GM23248 (cell line): ENCODE measurements at places on chromosomes 1 and 21. TPM values are rescaled to one million over a fixed set of nuclear protein-coding genes. Genes with fewer than 3 reads are reported as not detected.

Gene FAM151A
- 0.09 TPM in 1 of 2 replicates, not detected in the other for polyA plus RNA-seq

Gene LENEP
- polyA plus RNA-seq, result not detected in 2 replicates

Gene ODR4
- 19.4 and 23.0 TPM in 2 replicates for polyA plus RNA-seq

Gene CCDC17
- 0.25 TPM in 1 of 2 replicates, not detected in the other for polyA plus RNA-seq

Gene FBLIM1
- 63.3 and 67.3 TPM in 2 replicates for polyA plus RNA-seq

Gene BOLA1
- 18.6 and 20.1 TPM in 2 replicates for polyA plus RNA-seq

Gene AMY1C
- not detected in 2 replicates for polyA plus RNA-seq

Gene STIL
- polyA plus RNA-seq, result 5.6 and 7.2 TPM in 2 replicates

Gene CYP4Z1
- not detected in 2 replicates for polyA plus RNA-seq

Gene OR6K3
- polyA plus RNA-seq, result not detected in 2 replicates

Gene CTSE
- polyA plus RNA-seq, result not detected in 2 replicates

Gene KRTAP13-2
- polyA plus RNA-seq, result not detected in 2 replicates

Gene PLA2G2A
- 0.35 TPM in 1 of 2 replicates, not detected in the other for polyA plus RNA-seq

Gene GBP4
- polyA plus RNA-seq, result 0.03 TPM in 1 of 2 replicates, not detected in the other

Gene PLA2G2C
- not detected in 2 replicates for polyA plus RNA-seq

Gene GBP6
- polyA plus RNA-seq, result not detected in 2 replicates

Gene PAFAH2
- polyA plus RNA-seq, result 9.5 and 10.0 TPM in 2 replicates

Gene OR2T35
- polyA plus RNA-seq, result not detected in 2 replicates

Gene CLCA1
- polyA plus RNA-seq, result not detected in 2 replicates

Gene NBPF4
- not detected in 2 replicates for polyA plus RNA-seq

Gene CR1L
- not detected in 2 replicates for polyA plus RNA-seq

Gene GBP2
- polyA plus RNA-seq, result 3.3 and 4.8 TPM in 2 replicates

Gene ATP6V1G3
- 1.3 and 2.9 TPM in 2 replicates for polyA plus RNA-seq

Gene BRDT
- polyA plus RNA-seq, result not detected in 2 replicates

Gene CRNN
- polyA plus RNA-seq, result not detected in 2 replicates

Gene GBP5
- polyA plus RNA-seq, result 1.2 and 1.3 TPM in 2 replicates

Gene MCOLN2
- 0.25 and 0.31 TPM in 2 replicates for polyA plus RNA-seq

Gene TNNI3K
- polyA plus RNA-seq, result not detected in 2 replicates

Gene MSH4
- polyA plus RNA-seq, result 0.14 TPM in 1 of 2 replicates, not detected in the other

Gene AMY1A
- polyA plus RNA-seq, result not detected in 2 replicates

Gene NBPF20
- 0.68 and 1.5 TPM in 2 replicates for polyA plus RNA-seq
